ENCODE measurements at places on chromosomes 3 and 15.
A peak's percentile ranks its signal among the peaks of the same experiment; 100 is the strongest.

- DNase-seq: no peak
Observed at GRCh38 chr3:79414806-79415205, 353.0 kb downstream of the ROBO1 start.

DNA sequence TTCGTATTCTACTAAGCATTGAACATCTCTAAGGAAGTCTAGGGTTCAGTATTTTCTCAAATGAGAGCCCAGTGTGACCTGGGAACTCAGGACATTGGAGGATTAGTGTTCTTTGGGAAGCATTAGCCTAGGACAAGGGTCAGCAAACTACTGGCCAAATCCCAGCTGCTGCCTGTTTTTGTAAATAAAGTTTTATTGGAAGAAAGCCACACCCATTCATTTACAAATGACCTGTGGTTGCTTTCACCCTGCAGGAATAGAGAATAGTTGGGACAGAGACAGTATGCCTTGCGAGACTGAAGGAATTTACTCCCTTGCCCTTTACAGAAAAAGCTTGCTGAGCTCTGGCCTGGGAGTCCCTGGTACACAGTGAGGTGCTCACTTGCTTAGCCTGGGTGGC, 20.6 kb downstream of the SLC6A11 start:
- DNase-seq: no peak

DNA sequence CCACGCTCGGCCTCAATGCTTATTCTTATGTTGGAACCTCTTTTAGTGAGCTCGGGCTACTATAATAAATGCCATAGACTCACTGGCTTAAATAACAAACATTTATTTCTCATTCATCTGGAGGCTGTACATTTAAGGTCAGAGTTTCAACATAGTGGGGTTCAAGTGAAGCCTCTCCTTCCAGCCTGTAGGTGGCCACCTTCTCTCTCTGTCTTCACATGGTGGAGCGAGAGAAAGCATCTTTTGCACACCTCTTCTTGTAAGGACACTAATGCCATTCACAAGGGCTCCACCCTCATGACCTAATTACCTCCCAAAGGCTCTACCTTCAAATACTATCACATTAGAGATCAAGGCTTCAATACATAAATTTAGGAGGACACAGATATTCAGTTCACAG, 520.3 kb upstream of the EPHA6 start:
- no peak for DNase-seq

- DNase-seq: no peak
Observed at GRCh38 chr3:65848024-65848423, 190.7 kb downstream of the MAGI1 start.

GRCh38 chr3:126126286-126126685, 42.4 kb upstream of the SLC41A3 start:
- DNase-seq: no peak

GRCh38 chr15:40723919-40724318, 28.9 kb downstream of the RAD51 start:
- DNase-seq: no peak

DNA sequence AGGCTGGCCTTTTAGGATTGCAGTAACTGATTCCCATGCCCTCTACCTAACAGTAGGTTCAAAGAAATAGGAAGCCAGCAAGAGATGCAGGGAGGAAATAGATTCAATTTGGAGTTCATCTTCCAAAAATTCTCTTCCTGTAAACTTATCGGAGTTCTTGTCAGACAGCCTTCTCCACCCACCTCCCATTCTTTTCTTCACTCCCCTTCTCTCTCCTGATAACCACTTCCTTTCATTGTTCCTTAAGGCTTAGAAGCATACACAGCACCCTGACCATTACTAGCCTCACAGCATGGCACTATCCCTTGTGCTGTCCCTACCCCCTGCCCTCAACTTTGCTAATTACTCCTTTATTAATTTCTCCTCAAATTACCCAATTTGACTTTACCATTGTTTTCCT, 130.4 kb upstream of the ADAMTS9 start:
- no peak for DNase-seq

DNA sequence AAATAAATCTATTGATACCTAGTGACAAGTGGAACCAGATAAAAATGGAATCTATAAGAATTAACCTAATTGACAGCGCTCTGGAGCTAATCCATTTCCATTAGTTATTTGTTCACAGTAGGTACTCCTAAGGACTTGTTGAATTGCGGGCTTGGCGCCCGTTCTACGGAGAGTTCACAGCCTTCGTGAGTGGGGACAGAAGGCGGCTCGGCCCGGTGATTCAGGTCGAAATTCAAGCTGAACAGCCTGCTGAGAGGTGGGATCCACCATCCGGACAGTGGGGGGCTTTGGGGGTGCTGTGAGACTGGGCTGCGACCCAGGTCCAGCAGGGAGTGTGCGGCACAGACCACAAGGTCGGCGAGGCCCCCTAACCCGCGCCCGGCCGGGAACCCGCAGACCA, 779 bp upstream of the CTNNB1 start:
- no peak for DNase-seq

GRCh38 chr15:95291898-95292472, 1038.5 kb upstream of the NR2F2 start:
- peak; percentile 23 for DNase-seq

DNA sequence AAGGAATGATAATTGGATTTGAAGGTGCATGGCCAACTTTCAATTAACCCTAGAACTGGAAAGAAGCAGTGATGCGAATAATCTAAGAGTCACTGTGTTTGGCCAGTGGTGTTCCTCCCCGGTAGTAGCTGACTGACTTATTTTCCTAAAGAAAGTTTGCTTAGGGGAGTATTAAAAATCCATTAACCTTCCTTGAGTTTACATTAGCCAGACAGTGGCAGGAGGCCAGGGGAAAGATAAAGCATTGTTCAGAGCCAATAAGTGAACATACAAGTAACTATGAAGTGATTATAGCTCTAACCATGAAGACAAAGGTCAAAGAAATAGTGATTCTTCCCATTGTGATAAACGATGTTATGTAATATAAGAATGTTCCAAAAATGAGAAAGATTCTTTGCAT, 8.9 kb upstream of the TMEM202 start:
- peak; percentile 75 for DNase-seq

GRCh38 chr3:126781889-126782491, 78.0 kb downstream of the CHCHD6 start:
- DNase-seq: no peak

DNA sequence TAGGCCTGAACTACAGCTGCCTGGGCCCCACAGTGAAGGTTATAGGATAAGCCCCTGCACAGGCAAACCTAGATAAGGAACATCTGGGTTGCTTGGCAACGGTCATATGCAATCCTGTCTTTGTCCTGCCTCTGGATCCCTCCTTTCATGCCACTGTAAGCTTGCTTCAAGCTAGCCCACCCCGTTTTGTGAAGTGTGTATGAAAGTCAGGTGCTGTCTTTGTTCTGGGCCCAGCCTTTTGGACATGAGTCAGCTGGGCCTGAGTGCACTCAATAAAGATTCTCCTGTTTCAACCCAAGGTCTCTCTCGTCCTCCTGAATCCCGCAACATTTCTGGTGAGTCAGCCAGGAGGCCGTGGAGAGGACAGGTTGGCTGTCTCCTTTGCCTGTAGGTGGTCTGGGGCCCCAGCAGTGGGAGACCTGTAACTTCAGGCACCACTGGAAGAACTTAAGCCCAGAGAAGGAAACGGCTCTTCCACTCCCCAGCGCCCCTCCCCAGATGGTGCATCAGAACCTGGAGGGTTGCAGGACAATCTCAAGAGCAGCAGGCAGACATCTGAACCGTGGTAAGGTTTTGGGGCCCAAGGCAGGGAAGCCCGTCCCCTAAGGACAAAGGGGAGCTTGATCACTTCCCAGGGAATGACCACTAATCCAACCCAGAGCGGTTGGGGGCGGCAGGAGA, 8.3 kb upstream of the SLC9C1 start:
- DNase-seq: no peak

- no peak for DNase-seq
Observed at GRCh38 chr3:8759038-8759707, 10.2 kb downstream of the OXTR start.

- DNase-seq: peak; percentile 66
Observed at GRCh38 chr3:43691120-43691995, 620 bp downstream of the ABHD5 start.

DNA sequence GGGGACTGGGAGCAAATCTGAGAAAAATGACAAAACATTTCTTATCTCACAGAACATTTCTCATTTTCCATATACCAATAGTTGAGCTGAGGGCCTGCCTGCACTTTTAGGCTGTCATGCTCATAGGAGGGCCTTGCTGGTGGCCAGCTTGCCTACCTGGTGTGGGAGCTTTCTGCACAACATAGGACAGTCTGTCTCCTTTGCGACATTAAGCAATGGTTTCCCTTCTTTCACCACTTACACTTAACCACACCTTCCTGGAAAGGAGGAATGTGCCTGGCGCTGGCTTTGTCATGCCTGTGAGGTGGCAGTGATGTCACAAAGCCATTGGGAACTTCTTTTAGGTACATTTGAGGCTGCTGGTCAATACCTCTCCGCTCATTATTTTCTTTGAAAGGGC, 5.7 kb downstream of the SNAPC5 start:
- no peak for DNase-seq

GRCh38 chr15:33780011-33780768, 188.1 kb upstream of the CHRM5 start:
- no peak for DNase-seq

GRCh38 chr3:69370901-69371301, 15.0 kb downstream of the FRMD4B start:
- DNase-seq: no peak

- DNase-seq: no peak
Observed at GRCh38 chr3:177089901-177090300, 107.4 kb downstream of the TBL1XR1 start.

- no peak for DNase-seq
Observed at GRCh38 chr15:54576298-54576935, 598.2 kb downstream of the UNC13C start.

GRCh38 chr15:49361370-49361769, 61.7 kb upstream of the FGF7 start:
- DNase-seq: no peak

- peak; percentile 15 for DNase-seq
Observed at GRCh38 chr15:91942720-91943394, 89.3 kb downstream of the SLCO3A1 start.

DNA sequence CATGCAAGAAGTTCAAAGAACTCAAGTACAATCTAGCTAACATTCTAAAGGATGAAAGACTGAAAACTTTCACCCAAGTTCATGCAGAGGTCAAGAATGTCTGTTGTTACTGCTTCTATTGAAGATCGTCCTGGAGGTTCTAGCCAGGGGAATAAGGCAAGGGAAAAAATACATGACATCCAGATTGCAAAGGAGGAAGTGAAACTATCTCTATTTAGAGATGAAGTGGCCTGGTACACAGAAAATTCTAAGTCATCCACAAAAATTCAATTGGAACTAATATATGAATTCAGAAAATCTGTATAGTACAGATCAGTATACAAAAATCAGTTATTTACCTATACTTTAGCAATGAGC, 693.0 kb downstream of the NR2F2 start:
- no peak for DNase-seq

DNA sequence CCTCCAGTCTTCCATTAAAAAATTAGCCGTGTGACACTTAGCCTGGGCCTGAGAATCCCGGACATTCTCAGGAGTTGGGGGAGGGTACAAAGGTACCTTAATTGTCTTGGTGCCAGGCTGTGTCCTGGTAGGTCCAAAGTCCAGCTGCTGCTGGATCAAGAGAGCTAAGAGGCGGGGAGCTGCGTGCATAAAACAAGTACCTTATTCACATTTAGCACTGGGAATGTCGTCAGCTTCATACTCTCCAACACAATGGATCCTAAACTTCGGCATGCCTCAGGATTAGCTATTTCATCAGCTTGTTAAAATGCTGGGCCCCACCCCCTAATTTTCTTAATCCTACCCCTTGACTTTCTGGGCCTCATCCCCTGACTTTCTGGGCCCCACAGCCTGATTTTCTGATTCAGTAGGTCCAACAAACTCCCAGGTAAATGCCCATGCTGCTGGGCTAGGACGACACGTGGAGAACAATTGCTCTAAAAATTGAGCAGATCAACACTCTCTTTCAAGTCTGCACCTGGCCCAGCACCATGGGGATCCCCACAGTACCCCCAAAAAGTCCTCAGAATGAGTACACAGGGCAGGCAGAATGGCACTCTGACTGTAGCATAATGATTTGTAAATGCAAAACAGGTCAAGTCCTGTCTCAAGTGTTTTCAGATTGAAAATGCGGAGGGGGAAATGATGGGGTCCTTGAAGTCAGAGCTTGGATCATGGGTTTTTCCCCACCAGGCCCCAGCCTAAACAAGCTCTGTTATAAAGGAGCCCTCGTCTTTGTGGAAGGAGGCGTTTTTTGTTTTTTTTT, 5.6 kb upstream of the AEN start:
- DNase-seq: no peak

- DNase-seq: no peak
Observed at GRCh38 chr3:175082631-175083030, 223.5 kb downstream of the NAALADL2 start.

DNA sequence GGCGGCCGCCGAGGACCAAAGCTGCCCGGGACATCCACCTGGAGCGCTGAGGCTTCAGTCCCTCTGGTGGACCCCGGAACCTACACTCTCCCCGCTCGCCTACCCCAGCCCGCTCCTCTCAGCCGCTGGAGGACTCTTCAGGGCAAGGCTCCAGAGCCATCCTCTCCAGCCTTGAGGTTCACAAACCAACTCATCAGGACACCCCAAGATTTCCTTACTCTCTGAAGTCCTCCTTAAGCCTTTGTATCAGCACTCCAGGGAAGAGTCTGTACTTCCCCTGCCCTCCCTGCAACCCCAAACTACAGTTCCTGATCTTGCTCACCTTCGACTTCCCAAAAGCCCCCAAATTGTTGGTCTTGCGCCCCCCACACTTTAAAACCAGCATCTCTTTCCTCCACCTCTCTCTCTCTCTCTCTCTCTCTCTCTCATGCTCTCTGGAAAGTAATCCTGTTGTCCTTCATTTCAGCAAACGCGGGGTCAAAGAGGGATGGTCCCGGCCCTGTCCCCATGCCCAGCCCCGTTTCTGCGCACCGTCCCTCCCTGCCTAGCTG, 438 bp downstream of the THBS1 start:
- DNase-seq: no peak

DNA sequence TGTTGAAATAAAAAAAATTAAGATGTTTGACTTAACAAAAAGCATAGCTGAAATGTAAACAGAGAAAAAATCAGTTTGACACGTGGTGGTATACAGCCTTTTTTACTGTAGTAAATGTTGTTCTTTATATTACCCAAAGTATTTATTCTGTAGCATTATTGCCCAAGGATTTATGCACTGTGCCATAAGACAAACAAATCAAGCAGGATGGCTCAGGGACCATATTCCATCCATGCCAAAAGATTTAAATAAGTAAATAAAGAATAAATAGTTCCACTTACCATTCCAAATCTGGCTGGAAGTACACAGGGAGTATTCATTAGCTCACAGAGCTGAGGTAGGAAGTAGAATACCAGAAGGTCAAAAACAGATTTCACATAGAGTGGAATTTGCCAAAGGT, 666.7 kb upstream of the CADM2 start:
- DNase-seq: peak; percentile 69

GRCh38 chr3:127849368-127849767, 27.1 kb upstream of the MGLL start:
- DNase-seq: no peak
